Hippocampal formation (tissue), 2 donors: ENCODE measurements at places on chromosomes 1 and 21.

DNA sequence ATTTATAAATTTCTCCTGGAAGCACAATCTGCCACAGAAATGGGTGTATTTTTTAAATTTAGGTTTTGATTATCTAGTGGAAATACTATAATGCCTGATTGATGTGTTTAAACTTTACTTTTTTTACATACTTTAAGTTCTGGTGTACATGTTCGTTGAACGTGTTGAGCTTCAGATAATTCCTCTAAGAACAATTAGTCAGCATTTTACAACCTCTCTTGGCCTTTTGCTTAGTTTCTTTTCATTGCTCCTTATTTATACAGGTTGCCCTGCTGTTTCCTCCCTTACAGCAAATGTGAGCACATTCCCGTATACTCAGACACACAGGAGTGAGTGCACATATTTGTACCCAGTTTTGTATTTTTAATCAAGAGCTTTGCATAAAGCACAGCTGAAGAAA lies 1038.9 kb downstream of the BRINP3 start:
- DNase-seq: no peak

DNA sequence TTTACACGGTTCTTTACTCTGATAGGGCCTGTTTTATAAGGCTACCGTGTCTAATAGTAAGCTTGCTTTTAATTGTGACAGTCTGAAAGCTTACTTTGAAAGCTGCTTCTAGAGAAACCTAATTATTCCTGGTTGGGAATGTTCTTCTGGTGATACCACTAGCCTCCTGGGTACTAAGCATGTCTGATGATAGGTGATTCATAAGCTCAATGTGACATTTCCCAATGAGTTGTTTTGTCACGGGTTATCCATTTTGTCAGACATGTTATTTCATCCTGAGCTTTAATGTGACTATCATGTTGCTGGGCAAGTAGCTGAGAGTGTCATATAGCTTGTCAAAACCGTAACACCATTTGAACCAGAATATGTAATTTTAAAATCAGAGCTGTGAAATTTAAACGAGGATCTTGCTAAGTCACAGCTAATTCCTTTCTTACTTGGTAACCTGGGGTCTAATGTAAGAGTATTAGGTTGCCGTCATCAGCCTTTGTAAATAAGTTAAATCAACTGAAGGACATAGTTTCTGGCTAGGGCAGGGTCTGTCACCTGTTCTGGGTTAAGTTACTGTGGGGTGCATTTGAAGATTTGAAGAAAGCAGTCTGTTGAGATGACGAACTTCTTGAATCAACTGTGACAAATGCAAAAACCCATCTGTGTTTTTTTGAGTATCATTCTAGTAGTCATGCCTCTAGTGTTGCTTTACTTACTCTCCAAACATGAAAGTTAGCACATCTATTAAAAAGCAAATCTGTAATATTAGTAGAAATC lies 529.2 kb downstream of the USP25 start:
- no peak for DNase-seq

- no peak for DNase-seq
Observed at GRCh38 chr1:247119600-247120407, 15.6 kb upstream of the ZNF669 start.

GRCh38 chr21:32351428-32351827 lies 41.4 kb downstream of the URB1 start:
- DNase-seq: no peak

DNA sequence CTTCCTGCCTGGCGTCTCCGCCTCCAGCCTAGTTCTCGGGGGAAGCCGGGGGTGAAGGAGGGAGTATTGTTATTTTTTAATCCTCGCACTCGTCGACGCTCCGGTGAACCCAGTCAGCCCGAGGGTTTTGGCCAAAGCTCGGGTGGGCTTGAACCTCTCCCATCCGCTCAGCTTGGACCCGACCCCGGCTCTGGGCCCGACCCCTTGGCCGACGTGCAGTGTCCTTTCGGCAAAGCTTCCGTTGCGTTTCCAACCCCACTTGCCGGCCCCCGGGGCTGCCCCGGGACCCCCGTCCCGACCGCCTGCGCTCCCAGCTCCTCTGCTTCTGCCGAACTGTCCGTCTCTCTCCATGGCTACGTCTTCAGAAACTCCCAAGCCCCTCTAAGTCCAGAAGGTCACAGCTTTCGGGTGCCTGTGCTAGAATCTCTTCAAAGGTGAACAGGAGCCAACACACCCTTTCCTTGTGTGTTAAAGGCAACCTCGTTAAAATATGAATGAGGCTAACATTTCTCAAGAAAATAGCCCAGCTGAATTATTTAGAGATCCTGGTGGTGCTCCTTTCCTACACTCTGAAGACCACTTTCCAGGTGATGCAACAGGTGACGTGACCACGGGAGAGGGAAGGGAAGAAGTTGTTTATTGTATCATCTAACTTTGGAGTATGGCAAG lies 647 bp downstream of the DESI2 start:
- peak; percentile 17 for DNase-seq

DNA sequence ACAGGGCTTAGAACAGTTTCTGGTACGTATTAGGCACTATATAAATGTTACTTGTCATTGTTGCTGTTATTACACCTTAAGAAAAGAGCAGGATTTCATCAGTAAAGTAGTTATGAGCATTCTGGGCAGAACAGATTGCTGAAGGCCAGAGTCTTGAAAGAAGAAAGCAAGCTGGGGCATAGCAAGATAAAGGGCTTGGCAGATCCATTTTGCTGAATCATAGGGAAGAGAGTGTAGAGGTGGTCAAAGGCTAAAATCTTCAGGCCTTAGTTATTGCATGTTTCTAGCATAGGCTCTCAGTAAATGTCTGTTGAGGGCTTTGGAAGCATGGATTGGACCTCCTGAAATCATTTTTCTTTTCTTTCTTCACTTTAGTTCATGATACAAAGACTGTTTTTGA lies 67.5 kb downstream of the PLA2G4A start:
- no peak for DNase-seq

DNA sequence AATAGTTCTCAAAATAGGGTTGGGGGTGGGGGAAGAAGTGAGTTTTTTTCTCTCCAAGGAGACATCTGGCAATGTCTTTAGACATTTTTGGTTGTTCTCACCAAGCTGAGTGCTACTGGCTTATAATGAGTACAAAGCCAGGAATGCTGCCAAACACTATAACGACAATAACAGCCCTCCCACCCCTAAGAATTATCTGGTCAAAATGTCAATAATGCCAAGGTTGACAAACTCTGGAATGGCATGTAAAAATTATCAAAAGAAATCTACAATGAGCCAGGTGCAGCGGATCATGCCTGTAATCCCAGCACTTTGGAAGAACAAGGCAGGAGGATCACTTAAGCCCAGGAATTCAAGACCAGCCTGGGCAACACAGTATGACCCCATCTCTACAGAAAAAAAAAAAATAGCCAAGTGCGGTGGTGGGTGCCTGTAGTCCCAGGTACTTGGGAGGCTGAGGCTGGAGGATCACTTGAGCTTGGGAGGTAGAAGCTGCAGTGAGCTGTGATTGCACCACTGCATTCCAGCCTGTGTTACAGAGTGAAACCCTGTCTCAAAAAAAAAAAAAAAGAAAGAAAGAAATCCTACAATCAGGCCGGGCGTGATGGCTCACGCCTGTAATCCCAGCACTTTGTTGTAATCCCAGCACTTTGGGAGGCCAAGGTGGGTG lies 2.5 kb downstream of the ATP5PF start:
- DNase-seq: no peak

DNA sequence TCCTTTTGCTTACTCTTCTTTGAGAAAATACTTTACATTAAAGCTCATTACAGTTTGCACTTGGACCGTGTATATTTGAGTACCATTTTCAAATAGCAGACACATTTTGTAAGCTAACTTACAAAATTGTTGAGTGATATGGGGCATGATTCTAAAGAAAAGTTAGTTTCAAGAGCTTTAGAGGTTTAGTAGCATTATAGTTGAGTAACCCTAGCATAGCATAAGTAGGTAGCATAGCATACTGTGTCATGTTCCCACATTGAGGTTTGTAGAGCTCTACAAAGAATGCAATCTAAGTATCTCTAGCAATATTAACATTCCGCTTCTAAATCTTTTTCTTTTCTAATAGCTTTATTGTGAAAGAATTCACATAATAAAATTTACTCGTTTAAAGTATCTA lies 92.0 kb downstream of the ITSN1 start:
- DNase-seq: no peak

GRCh38 chr1:31624309-31624708 lies 6.8 kb downstream of the HCRTR1 start:
- no peak for DNase-seq

GRCh38 chr21:44897326-44898010 lies 23.2 kb downstream of the ITGB2 start:
- DNase-seq: no peak

GRCh38 chr1:172288581-172288980 lies 131.9 kb upstream of the C1orf105 start:
- DNase-seq: no peak

- DNase-seq: no peak
Observed at GRCh38 chr1:183516725-183517124, 44.4 kb downstream of the SMG7 start.

DNA sequence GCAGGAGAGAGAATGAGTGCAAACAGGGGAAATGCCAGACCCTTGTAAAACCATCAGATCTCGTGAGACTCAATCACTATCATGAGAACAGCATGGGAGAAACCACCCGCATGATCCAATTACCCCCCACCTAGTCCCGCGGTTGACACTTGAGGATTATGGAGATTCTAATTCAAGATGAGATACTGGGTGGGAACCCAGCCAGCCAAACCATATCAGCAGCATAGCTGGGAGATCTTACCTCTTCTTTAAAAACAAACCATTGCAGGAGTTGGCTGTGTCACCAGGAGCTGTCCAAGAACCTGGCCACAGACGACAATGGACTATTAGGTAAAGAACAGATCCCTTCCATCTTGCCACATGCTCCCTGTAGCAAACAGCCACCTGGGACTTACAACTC lies 422.7 kb downstream of the MATN1 start:
- no peak for DNase-seq

DNA sequence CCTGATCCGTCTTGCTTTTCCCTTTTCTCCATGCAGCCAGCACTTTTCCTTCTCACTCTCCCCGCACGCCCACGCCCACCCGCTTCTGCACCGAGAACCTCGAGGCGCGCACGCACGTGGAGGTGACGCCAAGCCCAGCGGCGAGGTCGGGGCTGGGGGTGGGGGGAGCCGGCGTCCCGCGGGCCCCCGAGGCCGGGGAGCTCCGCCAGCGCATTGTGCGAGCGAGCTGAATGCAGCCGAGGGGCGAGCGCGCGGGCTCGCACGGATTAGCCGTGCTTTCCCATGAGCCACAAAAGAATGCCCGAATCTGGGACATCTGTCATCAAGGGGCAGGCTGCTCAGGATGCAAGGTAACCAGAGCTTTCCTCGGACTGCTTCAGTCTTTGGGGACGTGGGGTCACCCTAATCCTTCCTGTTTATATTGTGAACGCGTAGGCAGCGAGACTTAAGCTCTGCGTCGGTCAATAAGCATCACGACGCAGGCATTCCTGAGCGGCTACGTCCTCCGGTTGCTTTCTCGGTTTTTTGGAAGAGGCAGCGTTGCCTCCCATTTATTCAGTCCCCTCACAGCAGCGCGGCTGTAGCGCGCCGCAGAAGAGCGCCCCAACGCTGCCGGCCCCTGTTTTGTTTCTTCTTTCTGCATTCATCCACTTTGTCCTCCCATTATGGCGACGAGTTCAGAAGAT lies 67.3 kb upstream of the AKT3 start:
- peak; percentile 70 for DNase-seq

DNA sequence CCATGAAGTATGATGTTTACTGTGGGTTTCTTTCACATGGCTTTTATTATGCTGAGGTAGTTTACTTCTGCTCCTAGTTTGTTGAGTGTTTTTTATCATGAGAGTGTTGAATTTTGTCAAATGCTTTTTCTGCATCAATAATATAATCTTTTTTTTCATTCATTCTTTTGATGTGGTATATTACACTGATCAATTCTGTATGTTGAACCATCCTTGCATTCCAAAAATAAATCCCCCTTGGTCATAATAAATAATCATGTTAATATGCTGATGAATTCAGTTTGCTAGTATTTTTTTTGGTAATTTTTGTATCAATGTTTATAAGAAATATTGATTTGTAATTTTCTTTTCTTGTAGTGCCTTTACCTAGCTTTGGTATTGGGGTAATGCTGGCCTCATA lies 97.9 kb upstream of the ZNF648 start:
- DNase-seq: no peak

- peak; percentile 87 for DNase-seq
Observed at GRCh38 chr1:15833842-15834405, 13.6 kb upstream of the SPEN start.

GRCh38 chr1:108704496-108704895 lies 8.2 kb upstream of the FNDC7 start:
- no peak for DNase-seq

DNA sequence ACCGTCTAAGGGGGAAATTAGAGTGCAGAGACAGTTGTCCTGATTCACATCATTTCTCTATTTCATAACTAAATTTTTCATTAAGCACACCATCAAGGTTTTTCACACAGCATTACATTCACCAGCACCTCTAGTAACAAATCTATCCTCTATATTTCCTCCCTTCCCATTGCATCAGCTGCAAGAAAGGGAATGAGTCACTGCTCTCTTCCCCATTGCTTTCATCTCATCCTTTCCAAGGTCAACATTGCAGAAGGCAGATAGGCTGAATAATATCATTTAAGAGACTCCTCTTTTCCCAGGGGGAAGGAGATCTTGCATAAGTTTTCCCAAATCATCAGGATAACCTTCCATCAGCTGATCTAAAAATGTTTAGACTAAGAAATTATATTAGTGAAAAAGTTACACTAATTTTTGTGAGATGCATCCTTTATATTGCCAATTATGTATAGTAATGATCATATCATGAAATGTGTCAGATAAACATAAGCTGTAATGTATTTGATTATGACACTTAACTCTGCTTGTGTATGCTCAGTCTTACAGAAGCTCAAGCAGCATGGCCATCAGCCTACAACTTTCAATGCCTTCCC lies 4.3 kb downstream of the INTS7 start:
- no peak for DNase-seq

DNA sequence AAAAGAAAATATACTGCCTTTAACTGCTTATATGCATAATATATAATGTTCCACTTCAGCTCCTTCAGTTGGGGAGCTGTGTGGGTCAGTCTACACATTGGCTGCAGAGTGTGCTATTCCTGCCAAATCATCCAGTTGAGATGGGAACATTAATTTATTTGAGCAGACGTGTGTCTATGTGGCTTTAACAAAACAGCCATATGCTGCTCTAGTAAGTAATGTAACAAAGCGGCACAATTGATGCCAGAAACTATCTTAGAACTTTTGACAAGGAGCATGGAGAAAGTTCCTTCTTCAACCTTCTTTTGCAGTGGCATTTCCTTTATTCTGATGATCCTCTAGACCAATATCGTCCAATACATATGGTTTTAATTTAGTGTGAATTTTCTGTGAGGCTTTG lies 285.9 kb upstream of the C1orf87 start:
- no peak for DNase-seq

- no peak for DNase-seq
Observed at GRCh38 chr1:26028490-26028980, 7.0 kb downstream of the EXTL1 start.

GRCh38 chr1:19330449-19331135 lies 18.5 kb downstream of the SLC66A1 start:
- no peak for DNase-seq
